Activated T-cell treated with anti-CD3 and anti-CD28 coated beads, Interleukin-2, amount 50 U/mL, for 24 hours (primary cell): ENCODE measurements at places on chromosomes 6 and 20.

GRCh38 chr6:100761841-100762240 lies 119.3 kb downstream of the ASCC3 start:
- no peak for DNase-seq

DNA sequence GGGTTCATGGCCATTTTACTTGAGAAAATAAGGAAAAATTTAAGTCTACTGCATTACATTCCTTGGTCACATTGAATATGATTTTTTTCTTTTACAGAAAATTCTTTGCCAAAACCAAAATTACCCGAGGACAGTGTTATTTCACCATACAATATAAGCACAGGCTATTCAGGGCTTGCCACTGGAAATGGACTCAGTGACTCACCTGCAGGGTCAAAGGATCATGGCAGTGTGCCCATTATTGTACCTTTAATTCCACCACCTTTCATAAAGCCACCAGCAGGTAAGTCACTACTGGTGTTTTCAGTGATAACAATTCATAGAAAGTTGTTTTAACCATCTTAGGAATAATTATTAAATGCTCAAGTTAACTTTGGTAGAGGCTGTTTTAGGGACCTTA lies 16.2 kb downstream of the SOBP start:
- no peak for DNase-seq

- no peak for DNase-seq
Observed at GRCh38 chr6:167499161-167499660, 174.3 kb downstream of the TTLL2 start.

DNA sequence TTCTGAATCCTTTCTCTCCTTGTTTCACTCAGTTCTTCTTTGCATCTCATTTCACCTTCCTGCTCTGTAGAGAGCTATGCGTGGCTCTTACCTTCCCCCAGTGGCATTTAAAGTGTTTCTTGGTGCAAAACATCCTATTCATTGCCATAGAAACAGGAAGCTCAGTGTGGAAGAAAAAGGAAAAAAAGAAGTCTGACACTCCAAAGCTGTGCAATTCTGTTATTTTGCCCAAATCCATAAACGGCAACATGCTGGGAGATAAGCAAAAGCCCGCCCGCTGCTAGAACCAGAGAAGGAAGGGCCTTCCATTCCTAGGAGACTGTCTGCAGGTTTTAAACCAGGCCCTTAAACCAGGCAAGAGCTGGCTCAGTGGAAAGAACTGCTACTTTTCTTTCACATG lies 247.1 kb downstream of the HIVEP2 start:
- no peak for DNase-seq

DNA sequence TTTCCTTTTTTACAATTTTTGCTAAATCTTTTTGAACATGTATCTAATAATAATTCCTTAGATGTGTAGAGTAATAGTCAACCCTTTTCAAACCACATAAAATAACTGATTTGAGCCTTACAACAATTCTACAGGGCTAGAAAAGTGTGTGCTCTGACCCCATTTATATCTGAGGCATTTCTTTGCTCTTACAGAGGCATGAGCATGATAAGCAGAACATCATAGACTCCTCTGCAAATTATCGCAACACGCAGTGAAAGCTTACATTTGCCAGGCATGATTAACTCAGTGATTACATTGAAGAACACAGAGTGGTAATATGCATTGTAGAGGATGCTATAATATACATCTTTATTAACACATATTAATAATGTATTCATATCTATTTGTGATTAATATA lies 120.4 kb downstream of the SIM1 start:
- DNase-seq, result no peak

DNA sequence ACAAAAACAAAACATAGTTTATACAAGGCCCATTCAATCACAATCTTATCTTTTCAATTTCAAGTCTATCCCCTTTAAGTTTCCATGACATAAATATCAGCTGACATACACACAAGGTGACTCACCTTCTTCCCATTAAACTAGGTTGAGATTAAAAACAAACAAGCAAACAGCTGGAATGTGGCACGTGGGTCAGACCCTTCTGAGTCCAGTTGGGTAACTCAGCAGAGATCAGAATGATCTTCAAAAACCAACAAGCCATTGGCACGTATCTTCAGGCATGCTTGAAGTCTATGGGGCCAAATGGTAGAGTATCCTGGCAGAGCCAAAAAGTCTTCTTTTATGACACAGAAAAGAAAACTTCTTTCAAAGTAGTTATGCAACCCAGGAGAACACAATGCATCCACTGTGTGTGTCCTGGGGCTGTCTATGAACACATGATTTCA lies 603.5 kb upstream of the CITED2 start:
- DNase-seq, result no peak

GRCh38 chr20:4322499-4322898 lies 307.1 kb upstream of the RNF24 start:
- no peak for DNase-seq

DNA sequence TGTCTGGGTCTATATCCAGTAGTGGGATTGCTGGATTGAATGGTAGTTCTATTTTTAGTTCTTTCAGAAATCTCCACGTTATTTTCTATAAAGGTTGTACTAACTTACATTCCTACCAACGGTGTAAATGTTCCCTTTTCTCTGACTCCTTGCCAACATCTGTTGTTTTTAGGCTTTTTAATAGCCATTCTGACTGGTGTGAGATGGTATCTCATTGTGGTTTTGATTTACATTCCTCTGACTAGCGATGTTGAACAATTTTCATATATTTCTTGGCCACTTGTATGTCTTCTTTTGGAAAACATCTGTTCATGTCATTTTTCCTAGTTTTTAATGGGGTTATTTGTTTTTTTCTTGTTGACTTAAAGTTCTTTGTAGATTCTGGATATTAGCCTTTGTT lies 99.3 kb downstream of the BMP2 start:
- DNase-seq, result no peak

GRCh38 chr20:46011631-46012482 lies 3.1 kb downstream of the MMP9 start:
- peak; percentile 54 for DNase-seq

DNA sequence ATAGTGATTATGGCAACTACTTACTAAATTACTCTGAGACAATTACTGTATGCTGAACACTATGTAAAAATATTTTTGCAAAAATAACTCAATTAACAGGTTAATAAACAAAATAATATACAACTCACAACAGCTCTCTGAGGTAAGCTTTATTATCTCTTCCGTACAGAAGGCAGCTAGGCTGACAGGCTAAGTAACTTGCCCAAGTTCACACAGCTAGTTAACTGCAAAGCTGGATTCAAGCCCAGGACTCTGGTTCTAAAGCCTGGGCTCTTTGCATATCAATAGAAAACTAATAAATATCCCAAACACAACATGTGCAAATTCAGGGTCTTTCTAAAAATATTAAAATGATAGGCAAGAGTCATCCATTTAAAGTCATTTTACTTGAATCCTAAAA lies 169.5 kb upstream of the BEND3 start:
- no peak for DNase-seq

- no peak for DNase-seq
Observed at GRCh38 chr20:45765307-45765875, 26.3 kb downstream of the WFDC3 start.

GRCh38 chr20:46967646-46968045 lies 73.0 kb downstream of the EYA2 start:
- DNase-seq, result no peak

- peak; percentile 76 for DNase-seq
Observed at GRCh38 chr6:25138233-25138933, 140.8 kb upstream of the CARMIL1 start.

GRCh38 chr6:3176562-3177355 lies 19.4 kb upstream of the TUBB2A start:
- DNase-seq, result peak; percentile 47

- no peak for DNase-seq
Observed at GRCh38 chr6:65399355-65400084, 307.5 kb downstream of the EYS start.

DNA sequence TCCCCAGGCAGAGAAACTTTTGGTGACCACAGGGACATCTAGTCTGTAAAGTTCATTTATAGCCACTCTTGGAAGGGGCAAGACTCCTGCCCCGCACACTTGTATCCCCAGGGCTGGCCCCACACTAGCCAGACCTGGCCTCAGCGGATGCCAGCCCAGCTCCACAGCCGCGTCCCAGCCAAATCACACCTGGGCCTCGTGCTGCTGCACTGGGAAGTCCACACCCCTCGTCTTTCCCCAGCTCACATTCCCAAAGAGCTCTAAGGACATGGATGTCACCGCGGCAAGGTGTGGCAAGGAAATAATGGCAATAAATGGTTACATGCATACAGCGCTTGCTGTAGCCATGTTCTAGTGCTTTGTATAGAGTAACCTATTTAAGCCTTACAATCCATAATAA lies 8.6 kb downstream of the IP6K3 start:
- DNase-seq, result no peak

DNA sequence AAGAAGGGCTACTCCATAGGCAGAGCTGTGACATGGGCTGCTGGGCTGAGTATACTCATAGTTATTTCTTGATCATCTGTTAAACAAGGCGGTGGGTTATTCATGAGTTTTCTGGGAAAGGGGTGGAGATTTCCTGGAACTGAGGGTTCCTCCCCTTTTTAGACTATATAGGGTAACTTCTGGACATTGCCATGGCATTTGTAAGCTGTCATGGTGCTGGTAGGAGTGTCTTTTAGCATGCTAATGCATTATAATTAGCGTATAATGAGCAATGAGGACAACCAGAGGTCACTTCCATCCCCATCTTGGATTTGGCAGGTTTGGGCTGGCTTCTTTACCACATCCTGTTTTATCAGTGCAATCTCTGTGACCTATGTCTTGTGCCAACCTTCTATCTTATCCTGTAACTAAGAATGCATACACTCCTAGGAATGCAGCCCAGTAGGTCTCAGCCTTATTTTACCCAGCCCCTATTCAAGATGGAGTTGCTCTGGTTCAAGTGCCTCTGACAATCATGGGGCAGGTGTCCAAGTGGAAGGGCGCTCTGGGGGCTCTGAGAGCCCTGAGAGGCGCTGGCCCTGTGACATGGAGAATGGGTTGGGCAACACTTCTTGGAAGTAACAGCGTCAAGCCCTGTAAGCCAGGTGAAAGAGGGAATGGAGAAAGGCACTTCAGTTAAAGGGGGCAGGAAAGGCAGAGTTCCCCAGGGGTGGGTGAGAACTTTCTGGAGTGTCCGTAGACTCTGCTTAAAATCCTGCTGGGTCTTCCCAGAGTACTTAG lies 354.2 kb upstream of the SULF2 start:
- DNase-seq, result no peak

- DNase-seq, result no peak
Observed at GRCh38 chr20:35200267-35200666, 26.2 kb upstream of the MMP24 start.

DNA sequence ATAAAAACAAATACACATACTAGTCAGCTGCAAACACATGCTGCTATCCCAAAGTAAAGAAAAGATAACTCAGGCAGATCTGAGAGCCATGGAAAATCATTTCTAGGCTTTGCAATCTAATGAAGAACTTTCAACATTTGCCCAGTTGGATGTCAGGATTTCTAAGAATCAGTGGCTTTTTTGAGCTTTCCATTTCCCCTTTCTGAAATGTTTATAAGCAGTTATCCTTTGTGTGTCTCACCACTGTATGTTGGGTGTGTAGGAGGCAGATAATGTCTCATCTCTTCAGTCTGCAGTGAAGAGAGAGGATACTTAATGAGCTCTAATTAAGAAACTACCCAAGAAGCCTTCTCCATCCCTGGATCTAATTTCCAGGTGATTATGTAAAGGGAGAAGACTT lies 43.6 kb downstream of the RGS17 start:
- no peak for DNase-seq

DNA sequence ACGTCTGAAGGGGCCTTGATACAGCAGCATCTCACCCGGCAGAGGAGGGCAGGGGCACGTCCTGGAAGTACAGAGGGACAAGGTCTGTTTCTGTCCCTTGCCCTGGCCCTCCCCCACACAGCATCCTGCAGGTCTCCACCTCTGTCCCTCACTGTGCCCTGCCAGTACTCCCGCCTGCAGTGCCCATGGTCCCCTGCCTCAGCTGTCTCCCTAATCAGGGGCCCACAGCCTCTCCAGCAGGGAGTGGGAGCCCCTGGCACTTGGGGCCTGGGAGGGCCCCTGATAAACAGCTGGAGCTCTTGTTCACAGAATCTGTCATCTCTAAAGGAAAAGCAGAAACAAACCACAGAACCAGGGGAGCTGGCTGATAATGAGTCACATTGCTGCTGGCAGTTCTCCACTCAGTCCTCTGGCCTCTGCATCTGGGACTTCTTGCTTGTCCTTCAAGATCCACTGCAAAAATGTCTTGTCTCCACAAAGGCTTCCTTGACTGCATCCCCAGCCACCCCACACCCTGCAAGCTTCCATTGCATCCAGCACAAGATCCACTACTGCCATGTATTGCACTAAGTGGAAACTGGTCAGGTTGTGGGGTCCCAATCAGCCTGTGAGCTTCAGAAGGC lies 33.2 kb upstream of the TAF8 start:
- DNase-seq, result peak; percentile 59

GRCh38 chr6:32045811-32046449 lies 7.7 kb downstream of the CYP21A2 start:
- DNase-seq, result no peak

DNA sequence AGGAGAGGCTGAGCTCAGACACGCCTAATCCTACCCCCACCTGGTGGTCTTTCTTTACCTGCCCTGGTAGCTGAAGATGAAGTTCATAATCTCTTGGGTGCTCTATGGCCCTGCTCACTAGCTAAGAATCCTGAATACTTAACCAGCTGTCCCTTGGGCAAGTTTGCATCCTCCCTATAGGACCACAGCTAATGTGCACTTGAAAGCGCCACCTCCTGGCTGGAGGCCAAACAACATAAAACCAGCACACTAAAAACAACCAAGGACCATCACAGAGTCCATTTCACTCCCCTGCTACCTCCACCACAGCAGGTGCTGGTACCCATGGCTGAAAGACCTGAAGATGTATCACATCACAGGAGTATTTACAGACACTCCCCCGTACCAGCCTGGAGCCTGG lies 155.5 kb upstream of the SLC24A3 start:
- no peak for DNase-seq

- DNase-seq, result no peak
Observed at GRCh38 chr6:167906899-167907298, 80.2 kb downstream of the AFDN start.

DNA sequence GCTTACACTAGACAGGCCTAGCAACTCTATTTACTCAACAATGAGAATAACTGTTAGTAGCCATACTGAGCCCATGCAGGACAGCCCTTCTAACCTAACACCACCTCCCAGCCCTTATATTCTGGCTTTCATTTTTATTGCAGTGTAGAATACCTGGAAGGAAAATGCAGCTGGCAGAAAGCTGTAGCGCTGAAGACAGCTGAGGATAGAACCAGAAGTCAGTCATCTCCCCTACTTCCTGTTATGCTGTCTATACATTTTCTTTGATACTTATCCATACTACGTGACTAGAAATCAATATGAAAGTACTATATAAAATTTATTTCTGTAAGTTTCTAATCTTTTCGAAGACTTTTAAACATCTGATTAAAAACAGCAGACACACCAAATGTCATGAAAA lies 182.6 kb upstream of the SHLD1 start:
- DNase-seq, result no peak

GRCh38 chr20:20437314-20437713 lies 69.4 kb downstream of the INSM1 start:
- DNase-seq, result no peak
